Pons (tissue), 1 donor: ENCODE measurements at places on chromosomes 6 and 20.
A peak's percentile ranks its signal among the peaks of the same experiment; 100 is the strongest.

DNA sequence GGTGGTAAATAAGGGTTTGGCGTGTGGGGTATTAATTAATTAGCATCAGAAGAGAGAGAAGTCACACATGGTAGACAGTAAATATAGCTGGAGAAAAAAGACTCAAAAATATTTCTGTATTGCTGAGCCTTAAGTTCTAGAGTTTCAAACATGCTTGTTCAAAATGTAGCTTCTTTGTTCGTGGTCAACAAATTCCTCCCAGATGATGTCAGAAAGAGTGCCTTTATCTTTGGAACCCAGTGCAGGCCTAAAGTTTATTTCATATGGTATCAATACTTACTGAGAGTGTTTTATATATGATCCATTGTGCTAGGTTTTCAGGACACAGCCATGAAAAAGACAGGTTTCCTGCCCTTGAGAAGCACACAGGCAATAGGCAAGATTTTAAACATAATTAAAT, 18.3 kb downstream of the MARCKS start:
- no peak for DNase-seq

DNA sequence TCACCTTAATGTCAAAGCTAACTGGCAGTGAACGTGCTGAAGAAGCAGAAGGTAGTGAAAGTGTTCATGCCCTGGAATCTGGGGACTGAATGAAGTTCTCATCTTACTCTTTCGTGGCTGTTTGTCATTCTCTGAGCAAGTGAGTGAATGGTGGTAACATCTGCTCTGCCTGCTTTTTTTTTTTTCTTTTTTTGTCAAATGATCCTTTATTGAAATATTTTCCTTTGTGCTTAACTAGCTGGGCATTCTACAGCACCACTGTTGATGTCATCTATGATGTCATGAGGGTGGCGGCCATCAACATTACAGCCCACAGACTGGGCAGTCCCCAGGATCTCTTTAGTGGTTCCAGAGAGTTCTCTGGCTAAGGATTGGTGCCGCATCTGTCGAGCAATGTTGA, 65.2 kb downstream of the RIN2 start:
- no peak for DNase-seq

DNA sequence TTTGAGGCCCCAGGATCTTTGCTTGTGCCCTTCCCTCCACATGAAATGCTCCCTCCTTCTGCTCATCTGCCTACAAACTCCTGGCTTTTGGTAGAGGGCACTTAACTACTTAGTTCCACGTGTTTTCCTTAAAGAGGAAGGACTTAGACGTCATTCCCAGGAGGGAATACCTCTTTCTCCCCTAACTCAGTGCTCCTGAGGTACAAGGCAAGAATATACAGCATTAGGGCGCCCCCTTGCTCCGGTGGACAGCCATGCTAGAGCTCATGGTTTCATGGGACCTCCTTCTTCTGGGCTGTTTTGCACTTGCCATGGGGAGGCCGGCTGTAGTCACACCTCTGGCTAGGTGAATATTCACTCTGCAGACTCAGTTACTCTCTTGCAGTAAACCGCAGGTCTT, 93.8 kb upstream of the LY86 start:
- no peak for DNase-seq

DNA sequence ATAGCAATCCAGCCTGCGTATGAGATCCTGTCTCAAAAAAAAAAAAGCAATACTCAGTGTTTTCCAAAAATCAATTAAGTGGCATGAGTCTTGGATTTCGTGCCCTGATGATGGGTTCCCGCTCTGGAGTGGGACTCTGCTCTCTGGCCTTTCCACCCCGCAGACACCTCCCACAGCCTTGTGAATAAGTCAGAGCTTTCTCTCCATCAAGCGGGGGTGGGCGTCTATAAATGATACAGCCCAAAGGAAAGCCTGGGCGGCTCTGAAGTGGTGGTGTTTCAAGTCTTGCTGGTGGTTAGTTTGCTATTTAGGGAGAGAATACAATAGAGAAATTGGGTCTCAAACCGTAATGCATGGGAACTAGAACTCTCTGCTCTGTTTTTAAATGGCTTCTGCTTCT, 52.5 kb upstream of the TAGAP start:
- DNase-seq, result no peak

- no peak for DNase-seq
Observed at GRCh38 chr6:72621291-72622093, at the start of gene KCNQ5. Gene KCNQ5, plus strand, starts transcription at chr6:72622064.

DNA sequence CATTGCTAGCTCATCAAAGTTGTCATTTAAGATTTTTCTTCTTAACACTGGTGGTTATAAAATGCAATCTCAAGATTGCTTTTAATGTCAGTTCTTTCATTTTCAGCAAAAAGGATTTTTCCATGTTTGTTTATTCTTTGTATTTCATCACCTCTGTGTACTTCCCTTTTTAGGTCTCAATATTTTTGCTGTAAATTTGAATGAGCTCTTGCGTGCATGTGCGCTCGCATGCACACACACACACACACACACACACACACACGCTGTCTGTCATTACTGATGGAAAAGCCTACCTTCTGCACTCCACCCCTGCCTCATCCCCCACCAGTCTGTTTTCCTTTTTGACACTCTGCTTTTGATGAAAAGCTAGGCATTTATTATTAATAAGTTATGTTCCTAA, 85.3 kb upstream of the FYN start:
- no peak for DNase-seq

GRCh38 chr6:83511901-83512681, at the start of gene PRSS35:
Gene PRSS35, plus strand, starts transcription at chr6:83512534. Its CDS starts 10,908 bp downstream, at chr6:83523442.
- no peak for DNase-seq

DNA sequence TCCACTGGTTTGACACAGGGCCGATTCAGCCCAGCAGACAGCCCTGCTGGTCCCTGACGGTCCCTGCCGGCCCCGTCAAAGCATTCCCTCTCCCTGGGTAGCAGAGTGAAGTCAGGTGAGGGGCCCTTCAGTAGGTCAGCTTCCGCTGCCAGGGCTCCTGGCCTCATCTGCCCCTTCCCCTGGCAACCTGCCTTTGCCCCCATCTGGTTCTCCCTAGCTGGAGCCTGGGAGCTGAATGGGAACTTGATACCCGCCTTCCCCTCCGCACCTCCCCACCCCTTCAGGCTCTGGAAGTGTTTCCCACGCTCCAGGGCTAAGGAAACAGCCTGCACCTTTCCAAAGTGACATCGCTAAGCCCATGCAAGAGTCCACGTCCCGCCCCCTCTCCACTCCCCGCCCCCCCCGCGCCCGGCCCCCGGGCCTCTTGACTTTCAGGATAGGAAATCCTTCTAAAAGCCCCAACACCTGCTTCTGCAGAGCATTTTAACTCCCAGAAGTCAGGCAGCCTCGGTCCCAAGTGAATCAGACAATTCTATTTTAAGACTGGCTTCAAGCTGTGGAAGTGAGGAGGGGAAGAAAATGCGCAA, 53.3 kb downstream of the ISM1 start:
- DNase-seq, result peak; percentile 4

DNA sequence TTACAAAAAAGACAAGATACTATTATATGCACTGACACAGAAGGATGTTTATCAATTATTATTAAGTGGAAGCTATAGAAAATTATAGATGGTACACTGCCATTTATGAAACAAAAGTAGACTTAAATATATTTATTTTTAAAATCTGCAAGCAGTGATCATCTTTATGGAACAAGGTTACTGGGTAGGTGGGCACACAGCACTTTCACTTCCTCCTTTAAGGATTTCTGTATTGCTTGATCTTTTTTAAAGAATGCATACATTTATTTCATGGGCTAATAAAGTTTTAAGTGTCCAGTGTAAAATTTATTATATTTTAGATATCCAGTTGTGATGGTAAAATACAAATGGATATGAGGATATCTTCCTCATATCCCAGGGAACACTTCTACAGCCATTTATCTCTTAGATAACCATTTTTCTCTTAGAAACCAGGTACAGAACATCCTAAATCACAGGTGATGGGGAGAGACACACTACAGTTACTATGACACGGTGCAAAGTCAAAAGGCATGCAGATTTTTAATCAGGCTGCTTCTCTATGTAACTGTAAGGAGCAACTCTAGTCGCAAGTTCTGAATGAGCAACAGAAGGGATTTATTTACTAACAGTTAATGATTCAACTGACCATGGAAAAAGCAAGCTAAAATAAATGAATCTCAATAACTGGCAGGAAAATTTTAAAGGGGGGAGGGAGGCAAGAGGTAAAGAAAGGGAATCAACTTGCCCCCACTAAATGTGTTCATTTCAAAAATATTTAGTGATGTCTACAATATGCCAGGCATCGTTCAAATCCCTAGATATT, 2.2 kb downstream of the FBXL4 start:
- peak; percentile 25 for DNase-seq

DNA sequence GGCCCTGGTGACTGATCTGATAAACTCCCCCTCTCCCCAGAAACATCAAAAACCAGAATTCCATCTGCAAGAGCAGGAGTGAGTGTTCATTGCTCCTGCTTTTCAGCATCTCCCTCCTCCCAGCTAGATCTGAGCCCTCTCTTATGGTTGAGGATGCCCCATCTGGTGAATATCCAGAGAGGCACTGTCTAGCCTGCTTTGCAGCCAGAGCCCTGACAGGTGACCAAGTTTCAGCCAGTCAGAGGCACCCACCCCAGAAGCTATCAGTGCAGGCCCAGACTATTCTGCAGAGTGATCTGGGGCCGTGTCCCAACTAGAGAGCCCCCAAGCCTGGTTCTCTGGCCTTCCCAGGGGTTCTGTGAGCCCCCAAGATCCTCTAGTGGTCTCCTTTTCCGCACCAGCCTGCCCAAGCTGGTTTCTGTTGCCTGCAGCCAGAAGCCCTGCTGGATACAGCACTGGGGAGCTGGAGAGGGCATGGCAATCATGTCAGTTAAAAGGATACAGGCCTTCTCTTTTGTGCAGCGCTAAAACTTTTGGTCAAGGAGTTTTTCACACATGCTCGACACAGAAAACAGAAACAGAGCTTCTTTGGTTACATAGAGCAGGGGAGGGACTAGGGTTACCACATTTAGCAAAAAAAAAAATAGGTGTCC, 6.6 kb upstream of the BMP7 start:
- DNase-seq, result no peak

DNA sequence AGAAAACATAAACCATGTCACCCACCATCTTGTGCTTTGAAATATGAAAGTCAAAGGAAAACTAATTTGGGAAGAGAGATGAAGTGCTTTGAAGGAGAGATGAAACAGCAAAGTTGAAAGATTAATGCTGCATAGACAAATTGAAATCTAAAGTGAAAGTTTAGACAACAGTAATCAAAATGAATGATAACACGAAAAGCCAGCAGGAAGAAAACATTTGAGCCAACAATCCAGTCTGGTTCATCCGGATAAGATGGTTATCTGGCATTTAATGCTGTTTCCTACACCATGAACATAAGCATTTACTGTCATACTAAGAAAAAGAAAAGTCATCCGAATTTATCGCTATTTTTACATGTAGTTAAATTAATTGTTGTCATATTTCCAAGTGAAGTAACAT, 595 bp downstream of the HAO1 start:
- DNase-seq, result no peak

- peak; percentile 32 for DNase-seq
Observed at GRCh38 chr20:34907616-34908469, 31.4 kb downstream of the ACSS2 start.

DNA sequence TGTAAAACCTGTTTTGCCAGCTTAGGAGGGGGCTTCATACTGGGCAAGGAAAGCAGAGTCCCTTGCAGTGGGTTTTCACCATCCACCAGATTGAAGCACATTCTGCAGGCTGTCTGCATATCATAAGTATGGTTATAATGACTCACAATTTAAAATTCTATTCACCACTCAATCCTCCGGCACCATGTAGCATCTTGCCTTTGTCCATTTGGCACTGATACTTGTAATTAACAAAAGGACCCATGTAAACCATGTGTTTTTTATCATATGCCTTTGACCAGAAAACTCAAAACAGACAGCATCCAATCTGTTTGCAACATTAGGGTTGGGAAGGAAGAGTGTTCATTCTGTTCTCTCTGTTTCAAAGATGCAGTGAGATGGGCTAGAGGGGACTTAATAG, 3.0 kb downstream of the CD83 start:
- DNase-seq, result no peak

GRCh38 chr20:5065879-5066383, 53.8 kb downstream of the PCNA start:
- DNase-seq, result no peak

- peak; percentile 74 for DNase-seq
Observed at GRCh38 chr20:35145141-35145564, 2.0 kb downstream of the EDEM2 start.
